ENCODE measurements at places on chromosomes 7 and 10. TPM values are rescaled to one million over a fixed set of nuclear protein-coding genes. Genes with fewer than 3 reads are reported as not detected.

The CCM2 gene
- 57.6 TPM for total RNA-seq

The CREB5 gene
- total RNA-seq: 25.4 TPM

The TMEM184A gene
- total RNA-seq: 1.8 TPM

The IFIT2 gene
- 42.0 TPM for total RNA-seq

The PDK4 gene
- total RNA-seq: 0.29 TPM

The PNLIPRP2 gene
- not detected for total RNA-seq

- H3K4me3 ChIP-seq: peak overlapping the region; percentile 95
- no peak for DNase-seq
- peaks cover 20% of the 10 kb centered on the region for H3K4me1 ChIP-seq
- peak overlapping the region; percentile 92 for H3K27ac ChIP-seq
- peaks cover 15% of the 10 kb centered on the region for H3K36me3 ChIP-seq
Measured at GRCh38 chr10:73253225-73253555, 746 bp upstream of the MRPS16 start.

DNA sequence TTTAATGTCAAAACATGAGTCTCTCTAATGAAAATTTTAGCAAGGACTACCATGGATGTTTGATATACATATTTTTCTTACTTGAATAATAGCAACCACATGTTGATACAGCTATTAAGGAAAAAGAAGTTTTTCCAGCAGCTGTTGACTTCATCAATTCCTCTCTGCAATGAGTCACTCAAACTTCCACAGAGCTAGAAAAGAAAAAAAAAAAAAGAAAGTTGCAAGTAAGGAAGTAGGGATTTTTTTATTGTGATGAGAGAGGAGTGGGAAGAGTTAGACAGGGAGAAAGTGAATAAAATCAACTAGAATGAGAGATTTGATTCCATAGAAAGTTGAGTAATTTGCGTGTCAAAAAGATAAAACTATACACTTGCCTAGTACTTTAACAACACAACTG lies 46.2 kb downstream of the CAV1 start:
- DNase-seq: peak; percentile 87
- H3K36me3 ChIP-seq: no peaks in the 10 kb centered on the region
- H3K27me3 ChIP-seq: no peaks in the 10 kb centered on the region
- H3K27ac ChIP-seq: peak overlapping the region; percentile 82
- H3K4me1 ChIP-seq: peaks cover 29% of the 10 kb centered on the region
- no peak overlapping the region for H3K4me3 ChIP-seq

DNA sequence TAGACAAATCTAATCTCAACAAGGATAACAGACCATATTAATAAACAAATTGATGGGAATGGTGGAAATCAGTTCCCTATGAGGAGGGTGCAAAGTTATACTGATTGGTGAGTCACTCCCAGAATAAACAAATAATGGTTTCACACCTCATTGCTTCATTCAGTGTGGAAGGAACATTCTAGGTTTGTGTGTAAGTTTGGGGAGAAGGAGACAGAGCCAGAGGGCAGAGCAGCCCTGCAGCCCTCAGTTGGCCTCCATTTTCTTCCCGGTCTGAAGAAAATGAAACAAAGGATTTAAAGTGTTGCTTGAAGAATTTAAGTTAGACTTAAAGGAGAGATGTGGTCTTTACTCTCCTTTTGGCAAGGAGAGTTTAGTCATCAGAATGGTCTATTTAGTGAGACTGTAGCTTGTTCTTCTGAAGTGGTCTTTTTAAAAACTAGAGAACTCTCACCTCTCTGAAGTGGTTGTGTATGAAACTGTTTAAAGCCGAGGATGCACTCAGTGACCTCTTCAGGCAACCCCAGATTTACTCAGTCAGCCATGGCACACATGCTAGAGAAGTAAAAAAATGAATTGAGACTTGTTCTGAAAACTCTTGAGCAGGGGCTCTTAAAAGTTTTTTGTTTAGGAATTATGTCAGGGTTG lies 27.2 kb downstream of the IKZF1 start:
- H3K27ac ChIP-seq: no peak overlapping the region
- H3K4me3 ChIP-seq: no peak overlapping the region
- no peak for DNase-seq
- no peaks in the 10 kb centered on the region for H3K4me1 ChIP-seq

DNA sequence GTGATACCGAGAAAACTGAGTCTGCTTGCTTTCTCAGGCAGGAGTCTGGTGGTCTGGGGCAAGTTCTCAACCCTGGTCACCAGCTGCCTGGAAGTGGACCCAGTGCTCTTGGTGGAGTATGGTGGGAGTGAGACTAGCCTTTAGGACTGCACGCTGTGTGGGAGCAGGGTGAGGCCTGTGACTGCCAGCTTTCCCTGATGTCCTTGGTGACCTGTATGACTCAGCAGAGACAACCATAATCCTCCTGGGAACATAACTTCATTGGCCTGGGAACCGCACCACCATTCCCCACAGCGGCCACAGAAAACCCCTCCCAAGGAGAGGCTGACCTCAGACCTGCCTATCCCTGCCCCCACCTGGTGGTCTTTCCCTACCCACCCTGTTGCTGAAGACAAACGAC lies 139.5 kb upstream of the CHRM2 start:
- H3K27me3 ChIP-seq: no peaks in the 10 kb centered on the region
- DNase-seq: no peak
- H3K4me1 ChIP-seq: no peaks in the 10 kb centered on the region

DNA sequence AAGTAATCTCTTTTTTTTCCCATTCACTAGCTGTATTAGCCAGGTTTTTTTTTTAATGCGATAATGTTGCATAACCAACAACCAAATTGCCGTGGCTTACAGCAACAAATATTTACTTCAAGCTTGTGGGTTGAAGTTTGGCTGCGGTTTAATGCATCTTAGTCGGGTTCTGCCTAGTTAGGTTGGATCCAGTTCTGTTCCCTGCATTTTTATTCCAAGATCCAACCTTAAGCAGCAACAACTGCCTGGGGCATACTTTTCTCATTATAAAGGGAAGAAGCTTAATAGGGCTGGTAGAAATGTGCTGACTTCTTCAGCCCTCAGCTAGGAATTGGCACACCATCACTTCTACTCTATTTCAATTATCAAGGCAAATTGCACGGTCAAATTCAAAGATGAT lies 1115.5 kb upstream of the AUTS2 start:
- no peak overlapping the region for H3K4me3 ChIP-seq
- no peaks in the 10 kb centered on the region for H3K4me1 ChIP-seq
- no peaks in the 10 kb centered on the region for H3K36me3 ChIP-seq

- DNase-seq: no peak
- H3K4me1 ChIP-seq: peaks cover 13% of the 10 kb centered on the region
- H3K27ac ChIP-seq: no peak overlapping the region
- H3K4me3 ChIP-seq: no peak overlapping the region
- no peaks in the 10 kb centered on the region for H3K27me3 ChIP-seq
Measured at GRCh38 chr10:61778137-61778536, 115.4 kb downstream of the CABCOCO1 start.

DNA sequence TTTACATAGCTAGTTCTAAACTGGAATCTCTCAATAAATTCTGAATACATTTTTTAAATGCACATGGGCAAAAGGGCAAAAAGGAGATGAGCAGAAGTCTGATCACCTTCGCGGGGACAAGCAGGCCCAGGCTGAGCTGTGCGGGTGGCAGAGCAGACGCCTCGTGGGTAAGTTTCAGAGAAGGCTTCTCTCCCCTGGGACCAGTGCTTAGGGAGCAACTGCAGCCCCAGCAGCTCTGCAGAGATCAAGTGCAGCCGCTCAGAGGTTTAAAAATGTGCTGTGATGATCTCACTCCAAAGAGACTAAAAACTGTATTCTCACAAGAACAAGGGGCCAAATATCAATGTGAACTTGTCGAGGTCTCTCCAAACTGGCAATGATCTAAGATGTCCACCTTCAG lies 264.3 kb upstream of the RNF32 start:
- H3K4me3 ChIP-seq: no peak overlapping the region
- no peaks in the 10 kb centered on the region for H3K4me1 ChIP-seq
- no peak overlapping the region for H3K27ac ChIP-seq
- no peak for DNase-seq
- H3K27me3 ChIP-seq: no peaks in the 10 kb centered on the region

- DNase-seq: peak; percentile 99
- peak overlapping the region; percentile 90 for H3K27ac ChIP-seq
- H3K36me3 ChIP-seq: peaks cover 20% of the 10 kb centered on the region
- peaks cover 30% of the 10 kb centered on the region for H3K4me1 ChIP-seq
- H3K27me3 ChIP-seq: no peaks in the 10 kb centered on the region
Measured at GRCh38 chr7:16708980-16709379, 44.6 kb upstream of the TSPAN13 start.

- H3K27ac ChIP-seq: no peak overlapping the region
- H3K36me3 ChIP-seq: no peaks in the 10 kb centered on the region
- no peak for DNase-seq
- no peaks in the 10 kb centered on the region for H3K27me3 ChIP-seq
- H3K4me3 ChIP-seq: no peak overlapping the region
Measured at GRCh38 chr10:1572519-1573333, 164.6 kb downstream of the ADARB2 start.

DNA sequence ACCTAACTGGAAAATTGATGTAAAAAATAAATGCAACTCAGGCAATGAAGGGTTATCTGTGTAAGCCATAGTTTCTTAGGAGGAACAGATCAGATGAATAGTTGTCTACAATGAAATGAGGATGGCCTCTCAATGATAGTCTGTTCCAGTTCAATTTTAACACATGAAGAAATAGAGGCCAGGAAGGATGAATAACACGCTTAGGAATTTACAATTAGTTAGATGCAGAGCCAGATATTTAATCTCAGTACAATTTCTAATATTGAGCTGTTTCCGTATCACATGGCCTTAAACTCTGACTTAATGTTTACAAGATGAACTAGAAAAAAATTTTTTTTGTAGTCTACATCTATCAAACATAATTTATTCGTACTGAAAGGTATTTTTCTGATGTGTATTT lies 176.6 kb downstream of the GALNT11 start:
- H3K4me1 ChIP-seq: peaks cover 4% of the 10 kb centered on the region
- no peaks in the 10 kb centered on the region for H3K27me3 ChIP-seq
- H3K36me3 ChIP-seq: peaks cover 3% of the 10 kb centered on the region

GRCh38 chr7:27245798-27246691 lies 3.4 kb downstream of the EVX1 start:
- peaks cover 94% of the 10 kb centered on the region for H3K27me3 ChIP-seq
- no peak overlapping the region for H3K4me3 ChIP-seq
- no peaks in the 10 kb centered on the region for H3K36me3 ChIP-seq
- H3K27ac ChIP-seq: no peak overlapping the region

- no peaks in the 10 kb centered on the region for H3K36me3 ChIP-seq
- no peaks in the 10 kb centered on the region for H3K4me1 ChIP-seq
- H3K4me3 ChIP-seq: no peak overlapping the region
- H3K27me3 ChIP-seq: no peaks in the 10 kb centered on the region
- no peak overlapping the region for H3K27ac ChIP-seq
- DNase-seq: no peak
Measured at GRCh38 chr10:25024528-25024927, 8.1 kb downstream of the THNSL1 start.

DNA sequence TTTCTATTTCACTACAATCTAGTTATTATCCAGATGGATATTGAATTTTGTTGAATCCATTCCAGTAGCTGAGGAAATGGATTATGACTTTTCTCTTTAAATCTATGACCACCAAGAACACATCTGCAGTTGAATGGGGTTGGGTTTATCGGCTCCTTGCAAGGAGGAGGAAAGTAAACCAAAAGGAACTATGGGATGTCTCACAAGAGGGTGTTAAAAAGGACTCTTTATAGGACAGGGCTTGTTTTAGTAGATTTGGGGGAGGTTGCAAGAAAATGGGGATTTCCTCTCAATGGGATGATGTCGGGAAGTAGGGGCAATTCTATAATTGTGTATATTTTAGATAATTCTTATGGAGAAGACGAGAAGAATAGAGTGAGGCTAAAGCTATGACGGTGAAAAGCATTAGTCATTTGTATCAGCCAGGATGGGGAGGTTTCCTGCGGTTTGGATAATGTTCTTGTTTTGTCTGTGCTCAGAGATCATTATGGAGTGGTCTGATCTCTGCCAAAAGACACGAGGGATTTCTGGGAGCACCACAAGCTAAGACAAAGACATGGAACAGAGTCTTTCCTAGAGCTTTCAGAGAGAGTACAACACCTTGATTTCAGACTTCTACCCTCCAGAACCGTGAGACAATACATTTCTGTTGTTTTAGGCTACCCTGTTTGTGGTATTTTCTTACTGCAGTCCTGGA lies 5.3 kb upstream of the LRRC61 start:
- peak; percentile 98 for DNase-seq
- H3K36me3 ChIP-seq: no peaks in the 10 kb centered on the region
- peak overlapping the region; percentile 55 for H3K27ac ChIP-seq
- H3K4me1 ChIP-seq: peaks cover 7% of the 10 kb centered on the region
- no peak overlapping the region for H3K4me3 ChIP-seq

DNA sequence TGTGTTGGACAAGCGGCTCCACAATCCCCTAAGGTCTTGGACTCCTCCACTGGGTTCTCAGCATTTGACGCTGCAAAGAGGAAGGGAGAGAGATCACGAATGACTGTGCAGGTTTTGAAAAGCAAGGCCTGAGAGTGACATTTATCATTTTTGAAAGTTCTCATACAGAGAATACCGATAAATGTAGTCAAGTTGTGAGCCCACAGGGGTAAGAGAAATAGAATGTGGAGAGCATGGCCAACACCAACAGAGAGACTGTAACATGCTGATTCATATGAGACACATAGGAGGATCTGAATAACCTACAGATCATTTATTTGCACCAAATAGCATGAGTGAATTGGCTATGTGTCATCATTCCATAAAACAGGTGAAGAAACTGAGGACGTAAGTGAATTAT lies 230.5 kb upstream of the MBL2 start:
- no peak overlapping the region for H3K27ac ChIP-seq
- no peak overlapping the region for H3K4me3 ChIP-seq
- DNase-seq: no peak
- no peaks in the 10 kb centered on the region for H3K36me3 ChIP-seq
- no peaks in the 10 kb centered on the region for H3K4me1 ChIP-seq

Measured in astrocyte (in vitro differentiated cells and primary cell).